ENCODE measurements at places on chromosomes 7 and 10.

- DNase-seq = no peak
Observed at GRCh38 chr7:158301207-158301606, 286.4 kb downstream of the PTPRN2 start.

GRCh38 chr7:39606941-39607340 is 16.4 kb upstream of the RALA start:
- DNase-seq = no peak

DNA sequence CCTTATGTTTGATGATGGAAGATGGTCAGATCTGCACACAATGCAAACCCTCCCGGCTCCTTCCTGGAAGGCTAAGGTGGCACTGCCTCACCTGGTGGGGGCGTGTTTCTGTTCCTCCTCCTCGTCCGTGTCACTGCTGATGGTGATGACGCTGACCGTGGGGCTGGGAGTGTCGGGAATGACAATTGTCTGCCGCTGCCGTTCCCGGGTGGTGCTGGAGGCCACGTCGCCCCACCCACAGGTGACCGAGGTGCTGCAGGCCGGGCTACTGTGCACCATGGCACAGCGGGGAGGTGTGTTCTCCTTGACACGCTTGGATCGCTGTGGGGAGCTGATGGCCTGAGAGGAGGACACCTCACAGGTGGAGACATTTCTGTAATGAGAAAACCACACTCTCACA is 73.1 kb downstream of the CLEC2L start:
- DNase-seq = no peak

- no peak for DNase-seq
Observed at GRCh38 chr10:78365694-78366093, 332.0 kb downstream of the RPS24 start.

GRCh38 chr7:9890092-9890491 is 1083.6 kb upstream of the PHF14 start:
- no peak for DNase-seq

DNA sequence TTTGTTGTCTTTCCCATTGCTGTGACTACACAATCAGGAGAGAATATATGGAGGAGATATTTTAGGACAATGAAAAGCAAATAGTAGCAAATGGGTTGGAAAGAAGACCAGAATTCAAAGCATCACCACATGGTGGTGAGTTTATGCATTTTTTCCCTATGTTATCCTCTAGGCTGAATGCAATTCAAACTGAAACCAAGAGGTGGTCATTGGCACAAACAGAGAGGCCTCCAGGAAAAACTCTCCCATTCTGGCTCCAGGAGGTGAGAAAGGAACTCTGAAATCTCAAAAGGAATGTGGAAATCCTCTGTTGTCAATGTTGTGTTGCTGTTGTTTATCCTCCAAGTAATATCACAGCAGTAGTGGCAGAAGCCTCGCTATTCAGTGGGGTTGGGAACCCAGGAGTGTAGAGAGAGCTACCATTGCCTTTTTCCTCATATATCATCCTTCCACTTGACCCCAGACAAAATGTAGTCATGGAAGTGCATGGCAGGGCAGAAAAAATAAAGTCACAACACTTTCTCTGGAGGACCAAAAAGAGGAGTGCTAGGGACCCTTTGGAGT is 819.1 kb downstream of the GRID1 start:
- DNase-seq = no peak

DNA sequence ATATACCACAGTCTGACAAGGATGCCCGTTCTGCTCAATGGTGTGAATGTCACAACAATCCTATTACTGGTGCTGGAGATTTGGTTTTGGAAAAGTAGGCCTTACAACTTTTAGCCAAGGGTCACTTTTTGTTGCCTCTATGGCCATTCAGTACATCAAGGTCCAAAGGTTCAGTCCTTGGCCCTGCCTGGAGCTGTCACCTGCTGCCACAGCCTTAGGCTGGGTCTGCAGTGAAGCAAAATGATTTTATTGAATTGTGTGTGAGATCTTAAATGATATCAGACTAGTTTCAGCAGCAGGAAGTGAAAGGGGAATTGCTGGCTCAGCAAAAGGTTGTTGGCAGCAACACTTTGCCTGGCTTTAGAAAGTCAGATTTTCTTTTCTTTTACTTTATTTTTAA is 427.6 kb downstream of the THSD7A start:
- no peak for DNase-seq

DNA sequence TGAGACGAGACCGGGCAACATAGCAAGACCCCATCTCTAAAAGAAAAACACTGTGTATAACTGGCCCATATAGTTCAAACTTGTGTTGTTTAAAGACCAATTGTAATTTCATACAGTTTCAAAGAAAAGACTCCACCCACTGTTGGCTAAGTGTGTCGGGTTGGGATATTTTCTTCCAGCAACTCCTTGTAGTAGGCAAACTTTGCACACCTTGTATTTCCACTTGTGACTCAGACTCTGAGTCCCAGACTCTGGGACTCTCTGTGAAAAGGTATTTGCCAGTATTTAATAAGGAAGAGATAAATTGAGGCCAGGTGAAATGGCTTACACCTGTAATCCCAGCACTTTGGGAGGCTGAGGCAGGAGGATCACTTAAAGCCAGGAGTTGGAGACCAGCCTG is 29.3 kb upstream of the RHBDD2 start:
- DNase-seq = no peak

GRCh38 chr10:52452600-52453493 is 138.8 kb downstream of the DKK1 start:
- no peak for DNase-seq

- no peak for DNase-seq
Observed at GRCh38 chr10:110833234-110833940, 38.3 kb upstream of the PDCD4 start.

GRCh38 chr7:125336326-125336725 is 406.7 kb upstream of the POT1 start:
- no peak for DNase-seq

GRCh38 chr7:25083201-25083600 is 41.9 kb downstream of the CYCS start:
- no peak for DNase-seq

DNA sequence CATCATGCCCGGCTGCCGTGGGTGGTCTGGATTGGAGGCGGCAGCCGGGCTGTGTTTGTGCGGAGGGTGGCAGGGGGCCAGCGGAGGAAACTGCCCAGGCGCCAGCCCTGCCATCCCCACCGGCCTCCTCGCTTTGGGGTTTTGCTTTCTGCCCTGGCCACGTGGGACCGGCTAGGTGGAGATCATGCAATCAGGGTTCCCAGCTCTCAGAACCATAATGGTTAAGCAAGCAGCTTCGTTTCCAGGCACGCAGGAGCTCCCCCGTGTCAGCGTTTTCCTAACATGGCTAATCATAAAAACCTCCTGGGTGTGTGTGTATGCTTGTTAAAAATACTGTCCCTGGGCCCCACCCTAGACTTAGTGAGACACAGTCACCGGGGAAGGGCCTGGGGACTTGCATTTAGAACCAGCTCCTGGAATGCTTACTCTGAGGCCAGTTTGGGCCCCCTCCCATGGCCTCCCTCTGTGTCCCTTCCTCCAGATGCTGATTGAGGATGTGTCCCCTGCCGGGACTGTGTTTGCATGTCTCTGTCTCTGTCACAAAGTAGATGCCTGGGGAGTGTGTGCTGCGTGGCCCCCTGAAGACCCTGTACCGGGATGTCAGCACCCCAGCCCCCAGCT is 119.3 kb downstream of the CUX1 start:
- DNase-seq = no peak

DNA sequence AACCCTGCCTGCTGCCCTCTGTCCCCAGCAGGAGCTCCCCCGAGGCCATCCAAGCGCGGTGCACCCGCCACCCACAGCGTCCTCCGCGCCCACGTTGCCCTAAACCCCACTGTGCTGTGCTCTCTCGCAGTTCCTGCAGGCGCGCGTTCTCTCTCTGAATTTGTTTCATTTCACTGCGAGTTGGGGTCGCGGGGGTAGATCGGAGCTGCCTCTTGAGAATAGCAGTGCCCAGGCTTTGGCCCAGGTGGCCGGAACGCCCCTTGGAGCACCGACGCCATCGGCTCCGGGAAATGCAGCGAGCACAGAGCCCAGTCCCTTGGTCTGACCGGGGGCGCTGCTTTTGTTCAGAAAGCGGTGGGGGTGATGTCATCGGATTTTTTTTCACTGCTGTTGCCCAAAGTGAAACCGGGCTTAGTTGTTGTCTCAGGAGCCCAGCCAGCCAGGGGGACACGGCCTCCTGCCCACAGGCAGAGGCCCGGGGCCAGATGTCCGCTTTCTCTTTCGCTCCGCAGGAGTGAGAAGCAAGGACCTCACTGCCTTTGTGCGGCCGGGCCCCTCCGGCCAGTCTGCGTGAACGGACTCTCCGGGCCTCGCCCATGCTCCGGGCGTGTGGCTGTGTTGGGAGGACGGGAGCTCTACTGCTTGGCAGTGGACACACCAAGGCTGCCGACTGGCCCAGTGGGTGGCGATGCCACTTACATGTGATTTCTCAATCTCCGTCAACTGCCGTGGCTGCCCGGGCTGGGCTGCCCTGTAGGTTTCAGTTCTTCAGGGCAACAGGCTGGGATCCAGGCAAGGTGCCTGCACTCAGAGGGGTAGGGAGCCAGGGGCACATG is 43.1 kb downstream of the FOXK1 start:
- DNase-seq = peak; percentile 71

DNA sequence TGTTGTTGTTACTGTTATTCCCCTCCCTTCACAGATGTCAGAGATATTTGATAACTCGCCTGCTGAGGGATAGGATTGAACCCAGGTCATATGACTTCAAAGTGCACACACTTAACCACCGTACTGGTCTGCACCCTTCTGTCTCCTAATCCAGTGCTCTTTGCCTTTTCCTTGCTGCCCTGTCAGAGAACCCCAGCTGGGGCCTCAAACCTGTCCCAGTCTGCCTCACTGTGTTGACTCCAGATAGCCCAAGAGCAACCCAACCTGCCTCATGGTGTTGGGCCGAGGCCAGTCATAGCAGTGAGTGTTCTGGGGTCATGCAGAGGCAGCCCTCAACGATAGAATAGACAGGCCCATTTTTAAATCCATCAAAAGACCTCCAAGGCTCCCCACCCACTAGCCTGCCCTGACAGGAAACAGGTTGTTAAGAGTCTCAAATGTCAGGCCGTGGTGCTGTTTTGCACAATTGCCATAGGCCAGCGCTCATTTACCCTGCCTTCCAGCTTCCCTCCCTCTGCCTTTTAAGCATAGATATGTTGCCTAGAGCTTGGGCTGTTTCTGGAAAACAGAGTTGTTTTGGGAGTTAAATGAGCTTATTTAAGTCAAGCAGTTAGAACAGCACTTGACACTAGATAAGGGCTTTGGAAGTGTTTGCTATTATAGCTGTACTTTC is 37.0 kb upstream of the PDCD4 start:
- DNase-seq = no peak

DNA sequence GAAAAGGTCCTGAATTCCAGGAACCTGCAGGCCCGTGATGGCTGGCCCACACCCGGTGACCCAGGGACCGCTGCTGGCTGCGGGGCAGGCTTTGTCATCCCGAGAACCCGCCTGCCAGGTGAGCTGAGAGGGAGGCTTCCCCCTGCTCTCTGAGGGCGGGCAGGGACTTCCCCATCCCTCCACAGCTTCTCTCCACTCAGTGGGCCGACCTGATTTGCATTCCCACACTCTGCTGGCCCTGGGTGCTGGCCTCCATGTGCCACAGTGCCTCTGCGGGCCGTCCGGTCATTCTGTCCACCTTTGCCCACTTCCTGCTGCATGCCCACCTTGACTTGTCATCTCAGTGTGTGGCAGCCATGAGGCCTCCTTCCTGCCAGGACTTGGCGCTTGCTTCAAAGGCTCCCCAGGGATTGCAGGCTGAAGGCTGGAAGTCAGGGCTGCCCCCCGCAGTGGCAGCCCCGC is 35.3 kb downstream of the PALD1 start:
- peak; percentile 80 for DNase-seq

GRCh38 chr7:116041615-116042014 is 11.1 kb upstream of the TFEC start:
- no peak for DNase-seq

- DNase-seq = no peak
Observed at GRCh38 chr10:62376071-62377025, 2.2 kb downstream of the ZNF365 start.

DNA sequence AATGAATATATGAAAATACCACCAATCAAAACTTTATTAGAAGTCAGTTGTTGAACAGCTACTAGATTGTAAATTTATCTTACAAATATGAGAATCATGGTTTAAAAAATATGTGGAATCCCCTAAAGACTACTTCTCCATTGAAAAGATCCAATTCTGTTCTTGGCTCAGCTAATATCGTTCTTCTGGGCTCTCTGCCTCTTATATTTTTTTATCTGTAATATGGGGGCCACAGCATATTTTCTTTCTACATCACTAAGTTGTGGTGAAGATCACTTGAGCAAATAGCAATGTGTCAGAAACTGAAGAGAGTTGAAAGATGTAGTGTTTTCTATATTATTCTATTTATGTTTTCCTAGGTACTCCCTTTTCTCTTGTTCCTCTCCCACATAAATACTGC is 198.1 kb downstream of the FZD1 start:
- DNase-seq = no peak

DNA sequence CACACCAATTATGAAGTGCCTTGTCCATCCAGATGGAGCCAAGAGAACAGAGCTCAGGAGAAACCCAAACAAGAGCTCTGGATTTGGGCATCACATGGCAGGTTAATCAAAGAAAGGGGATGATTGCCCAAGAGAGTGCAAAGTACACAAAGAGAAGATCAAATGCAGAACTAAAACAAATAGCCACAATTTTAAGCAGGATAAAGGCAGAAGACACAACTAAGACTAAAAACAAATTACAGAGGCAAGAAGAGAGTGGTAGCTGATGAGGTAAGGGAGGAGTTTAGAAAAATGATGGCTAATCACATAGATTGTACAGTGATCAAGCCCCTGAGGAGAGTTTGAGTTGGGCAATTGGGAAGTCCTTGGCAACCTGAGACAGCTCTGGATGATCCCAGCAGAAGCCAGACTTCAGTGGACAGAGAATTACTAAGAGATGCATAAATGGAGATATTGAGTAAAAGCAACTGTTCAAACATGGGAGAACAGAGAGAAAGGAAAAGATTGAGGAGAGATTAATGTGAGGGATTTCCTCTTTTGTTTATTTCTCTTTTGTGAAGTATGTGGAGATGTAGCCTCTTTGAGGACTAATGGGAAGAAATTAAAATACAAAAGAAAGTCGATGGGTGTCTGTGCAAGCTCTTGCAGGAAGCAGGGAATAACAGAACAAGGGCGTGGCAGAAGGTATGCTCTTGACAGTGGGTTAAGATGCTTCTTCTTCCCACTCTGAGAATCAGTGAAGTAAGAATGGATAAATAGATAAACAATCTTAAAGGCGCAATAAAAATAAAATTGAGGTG is 101.9 kb downstream of the LRRN3 start:
- no peak for DNase-seq

GRCh38 chr7:29884399-29885272 is 78.3 kb downstream of the WIPF3 start:
- no peak for DNase-seq

GRCh38 chr10:65518379-65518778 is 1407.5 kb upstream of the LRRTM3 start:
- no peak for DNase-seq

Measured in GM18507 (cell line).